Glomerular endothelial cell (primary cell): ENCODE measurements at places on chromosomes 12 and 14.

GRCh38 chr14:79369359-79370332 is 841.7 kb downstream of the DIO2 start:
- DNase-seq, result peak; percentile 64

- DNase-seq, result no peak
These were observed 57.0 kb downstream of the SLC25A21 start for GRCh38 chr14:37115406-37115805.

GRCh38 chr12:96386794-96387193 is 13.4 kb downstream of the CDK17 start:
- DNase-seq, result no peak

GRCh38 chr12:118164798-118165486 is 29.0 kb downstream of the PEBP1 start:
- DNase-seq, result no peak
